Right lung (tissue), 10 donors: ENCODE measurements at places on chromosomes 5 and 9. TPM values are rescaled to one million over a fixed set of nuclear protein-coding genes. Genes with fewer than 3 reads are reported as not detected.

The FAM221B gene
- 0.54 TPM for polyA plus RNA-seq

The SMC5 gene
- 89.9 TPM for polyA plus RNA-seq

The MVB12B gene
- polyA plus RNA-seq = 23.7 TPM

The TCF7 gene
- polyA plus RNA-seq = 15.4 TPM

The CRHBP gene
- 0.22 TPM for polyA plus RNA-seq

The POU4F3 gene
- polyA plus RNA-seq = 0.06 TPM
